ENCODE measurements at places on chromosomes 3 and 15. TPM values are rescaled to one million over a fixed set of nuclear protein-coding genes. Genes with fewer than 3 reads are reported as not detected.

ITIH4 gene
- 3.3 TPM for total RNA-seq

MYO9A gene
- 179 TPM for total RNA-seq

ROPN1 gene
- not detected for total RNA-seq

ACP3 gene
- 3.2 TPM for total RNA-seq

ARHGAP11A gene
- total RNA-seq, result 41.8 TPM

AQP9 gene
- total RNA-seq, result 0.85 TPM

PLOD2 gene
- total RNA-seq, result 114 TPM

CAMK2N2 gene
- 0.26 TPM for total RNA-seq

AP3B2 gene
- 2.0 TPM for total RNA-seq
